Activated T-cell treated with anti-CD3 and anti-CD28 coated beads for 48 hours (primary cell): ENCODE measurements at places on chromosomes 1 and 21.

GRCh38 chr21:33314111-33314510 lies 10.7 kb upstream of the IFNAR1 start:
- no peak for DNase-seq

GRCh38 chr21:18722193-18722592 lies 318.6 kb upstream of the TMPRSS15 start:
- DNase-seq = no peak

DNA sequence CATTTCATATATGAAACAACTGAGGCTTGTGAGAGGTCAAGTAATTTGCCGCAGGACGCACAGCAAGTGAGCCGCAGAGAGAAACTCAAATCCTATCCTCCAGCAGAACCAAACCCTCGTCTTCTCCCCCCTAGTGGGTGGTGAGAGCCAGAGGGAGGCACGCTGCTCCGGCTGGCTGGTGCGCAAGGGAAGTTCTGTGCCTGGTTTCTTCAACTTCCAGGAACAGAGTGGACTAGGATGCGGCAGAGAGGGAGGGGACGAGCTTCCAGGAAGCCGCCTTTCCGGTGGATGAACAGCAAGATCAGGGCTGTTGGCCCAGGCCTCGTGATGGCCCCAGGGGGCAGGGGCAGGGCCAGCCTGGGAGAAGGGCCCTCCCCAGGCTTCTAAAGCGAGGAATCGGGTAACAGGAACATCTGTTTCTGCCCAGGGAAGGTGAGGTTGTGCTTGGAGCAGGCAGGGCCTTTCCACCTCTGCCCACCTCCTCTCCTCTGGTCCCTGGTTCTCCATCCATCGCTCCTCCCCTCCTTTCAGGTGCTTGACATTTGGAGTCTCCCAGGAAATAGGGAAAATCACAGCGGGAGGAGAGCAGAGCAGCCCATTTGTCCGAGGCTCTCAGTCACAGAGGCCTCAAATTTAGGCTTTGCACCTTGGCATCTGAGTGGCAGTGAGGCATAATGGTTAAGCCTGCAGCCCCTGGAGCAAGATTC lies 16.8 kb upstream of the PDIK1L start:
- DNase-seq = no peak

GRCh38 chr1:180150982-180151381 lies 3.7 kb upstream of the QSOX1 start:
- no peak for DNase-seq

- DNase-seq = peak; percentile 72
These were observed 416 bp upstream of the TNFRSF14 start for GRCh38 chr1:2555634-2556276.

DNA sequence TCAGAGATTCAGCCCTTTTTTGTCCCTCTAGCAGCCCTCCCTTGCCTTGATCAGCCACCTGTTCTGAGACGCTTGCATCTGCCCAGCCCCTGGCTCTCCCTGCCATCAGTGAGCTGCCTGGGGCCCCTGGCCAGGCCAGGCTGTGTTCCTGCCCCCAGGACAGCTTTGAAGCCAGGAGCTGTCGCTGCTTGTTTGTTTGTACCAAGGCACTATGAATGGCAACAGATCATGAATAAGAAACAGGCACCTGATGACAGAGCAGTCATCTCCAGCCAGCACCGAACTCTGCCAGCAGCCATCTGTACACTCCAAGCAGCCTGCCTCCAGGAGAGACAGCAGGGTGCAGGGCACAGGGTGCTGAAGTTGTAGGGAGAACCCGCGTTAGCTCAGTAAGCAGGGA lies 8.1 kb upstream of the VWA5B1 start:
- DNase-seq = no peak

DNA sequence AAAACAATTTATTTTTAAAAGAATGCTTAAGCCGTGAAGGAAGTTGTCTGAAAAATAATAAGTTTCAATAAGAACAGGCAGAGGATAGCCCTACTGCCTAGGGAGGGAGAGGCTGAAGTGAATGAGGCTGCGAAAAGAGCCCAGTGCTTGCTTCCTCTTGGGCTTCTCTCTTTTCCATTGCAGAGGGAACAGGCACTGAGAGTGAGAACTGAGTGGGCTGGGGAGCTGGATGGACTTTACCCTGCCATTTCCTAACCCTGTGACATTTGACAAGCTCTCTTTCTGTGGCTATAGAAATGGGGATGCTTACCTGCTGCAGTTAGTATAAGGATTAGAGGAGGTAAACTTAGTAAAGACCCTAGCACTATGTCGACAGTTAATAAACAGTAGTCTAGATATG lies 30.0 kb downstream of the TENT5C start:
- DNase-seq = no peak

GRCh38 chr1:117638759-117639158 lies 32.9 kb downstream of the TENT5C start:
- no peak for DNase-seq

GRCh38 chr1:87167848-87168525 lies 160.7 kb upstream of the LMO4 start:
- no peak for DNase-seq

GRCh38 chr1:203448521-203449061 lies 27.0 kb upstream of the PRELP start:
- no peak for DNase-seq

DNA sequence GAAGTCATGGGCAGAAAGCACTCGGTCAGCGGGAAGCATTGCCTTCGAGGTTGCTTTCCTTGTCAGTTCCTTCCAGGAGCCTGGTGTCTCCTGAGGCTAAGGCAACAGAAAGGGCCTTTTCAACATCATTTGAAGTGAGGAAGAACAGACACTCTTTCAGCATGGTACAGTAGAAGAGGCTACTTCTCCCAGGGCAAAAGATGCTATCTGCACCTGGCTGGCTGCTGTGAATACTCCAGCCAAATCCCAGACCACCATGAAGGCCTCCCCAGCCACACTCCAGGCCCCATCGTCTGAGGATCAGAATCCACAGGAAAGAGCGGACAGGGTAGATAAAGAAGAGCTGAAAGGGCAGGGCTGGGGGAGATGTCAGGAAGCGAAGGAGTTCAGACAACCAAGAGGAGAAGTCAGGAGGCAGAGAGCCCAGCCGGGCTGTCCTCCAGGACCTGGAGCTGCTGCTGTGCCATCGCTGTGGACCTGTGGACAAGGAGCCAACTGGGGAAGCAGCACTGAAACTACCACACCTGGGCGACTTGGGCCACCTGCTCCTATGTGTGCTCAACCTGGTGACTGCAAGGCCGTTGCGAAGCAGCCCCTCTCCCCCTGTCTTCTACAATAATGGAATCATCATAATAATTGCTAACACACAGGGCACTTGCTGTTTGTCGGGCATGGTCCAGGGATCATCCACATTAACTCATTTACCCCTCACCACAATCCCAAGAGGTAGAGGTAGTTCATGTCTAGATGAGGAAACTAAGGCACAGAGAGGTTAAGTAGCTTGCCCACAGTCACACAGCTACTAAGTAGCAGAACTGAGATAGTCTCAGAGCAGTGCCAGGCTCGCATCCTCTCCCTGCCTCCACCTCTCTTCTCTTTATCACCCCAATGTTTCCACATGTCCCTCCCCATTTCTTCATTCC lies 88.0 kb upstream of the ZBTB40 start:
- no peak for DNase-seq

GRCh38 chr21:42067531-42068255 lies 3.4 kb upstream of the UMODL1 start:
- DNase-seq = no peak

- DNase-seq = no peak
These were observed 3.8 kb downstream of the LDLRAD2 start for GRCh38 chr1:21815724-21816321.

GRCh38 chr1:46197560-46197963 lies 672 bp downstream of the POMGNT1 start:
- DNase-seq = no peak

DNA sequence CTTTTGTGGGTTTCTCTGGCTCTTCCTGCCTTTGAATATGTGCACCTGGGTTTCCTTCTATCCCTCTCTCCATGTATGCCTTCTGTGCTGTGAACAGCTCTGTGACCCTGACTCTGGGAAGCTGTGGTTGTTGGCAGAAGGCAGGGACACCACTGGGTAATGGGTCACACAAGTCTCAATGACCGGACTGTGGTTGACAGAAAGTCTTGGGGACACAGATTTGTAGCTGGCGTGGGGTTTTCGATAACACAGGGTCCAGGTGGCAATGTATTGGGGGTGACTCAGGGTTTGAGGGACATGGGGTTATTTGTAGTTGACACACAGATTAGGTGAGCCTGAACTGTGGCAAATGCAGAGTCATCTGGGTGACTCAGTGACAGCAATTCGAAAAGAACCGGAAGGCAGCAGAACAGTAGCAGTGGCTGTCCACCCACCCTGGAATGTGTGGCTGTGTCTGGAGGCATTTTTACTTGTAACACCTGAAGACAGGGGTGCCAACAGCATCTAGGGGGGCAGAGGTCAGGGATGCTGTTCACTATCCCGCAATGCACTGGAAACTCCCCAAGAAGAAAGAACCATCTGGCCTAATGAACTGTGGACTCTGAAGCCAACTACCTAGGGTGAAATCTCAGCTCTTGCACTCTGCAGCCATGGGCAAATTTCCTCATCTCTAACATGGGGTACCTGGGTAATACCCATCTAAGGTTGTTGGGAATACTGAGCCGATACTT lies 13.0 kb upstream of the SLC6A9 start:
- no peak for DNase-seq
